Tongue (tissue), 3 donors: ENCODE measurements at places on chromosomes 3 and 15.

GRCh38 chr3:183485585-183485984 is 57.2 kb upstream of the MCF2L2 start:
- DNase-seq: no peak

DNA sequence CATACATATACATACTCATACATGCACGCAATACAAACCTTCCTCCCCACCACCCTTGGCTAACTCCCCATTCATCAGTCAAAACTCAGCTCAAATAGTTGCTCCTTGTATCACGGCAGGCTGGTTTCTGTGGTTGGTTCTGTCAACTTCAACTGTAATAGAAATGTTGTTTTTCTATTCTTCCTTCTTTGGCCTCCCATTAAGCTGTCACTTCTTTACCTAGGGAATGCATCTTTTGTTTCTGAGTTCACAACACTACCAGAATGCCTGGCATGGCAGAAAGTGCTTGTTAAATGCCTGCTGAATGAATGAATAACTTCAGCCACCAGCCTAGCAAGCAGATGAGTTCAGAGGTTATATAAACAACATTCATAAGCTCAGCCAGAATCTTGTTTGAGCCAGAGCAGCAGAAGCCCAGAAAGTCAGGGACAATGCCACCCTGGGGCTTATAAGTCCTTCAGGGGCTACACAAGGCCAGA is 63.1 kb downstream of the B3GALNT1 start:
- no peak for DNase-seq

GRCh38 chr15:57312318-57313133 is 63.8 kb upstream of the CGNL1 start:
- peak; percentile 89 for DNase-seq

GRCh38 chr15:47794252-47794914 is 77.1 kb downstream of the SEMA6D start:
- DNase-seq: no peak

- no peak for DNase-seq
Measured at GRCh38 chr3:143010024-143010423, 8.7 kb downstream of the U2SURP start.
